Trophoblast cell (in vitro differentiated cells and primary cell): ENCODE measurements at places on chromosomes 12 and 14.

DNA sequence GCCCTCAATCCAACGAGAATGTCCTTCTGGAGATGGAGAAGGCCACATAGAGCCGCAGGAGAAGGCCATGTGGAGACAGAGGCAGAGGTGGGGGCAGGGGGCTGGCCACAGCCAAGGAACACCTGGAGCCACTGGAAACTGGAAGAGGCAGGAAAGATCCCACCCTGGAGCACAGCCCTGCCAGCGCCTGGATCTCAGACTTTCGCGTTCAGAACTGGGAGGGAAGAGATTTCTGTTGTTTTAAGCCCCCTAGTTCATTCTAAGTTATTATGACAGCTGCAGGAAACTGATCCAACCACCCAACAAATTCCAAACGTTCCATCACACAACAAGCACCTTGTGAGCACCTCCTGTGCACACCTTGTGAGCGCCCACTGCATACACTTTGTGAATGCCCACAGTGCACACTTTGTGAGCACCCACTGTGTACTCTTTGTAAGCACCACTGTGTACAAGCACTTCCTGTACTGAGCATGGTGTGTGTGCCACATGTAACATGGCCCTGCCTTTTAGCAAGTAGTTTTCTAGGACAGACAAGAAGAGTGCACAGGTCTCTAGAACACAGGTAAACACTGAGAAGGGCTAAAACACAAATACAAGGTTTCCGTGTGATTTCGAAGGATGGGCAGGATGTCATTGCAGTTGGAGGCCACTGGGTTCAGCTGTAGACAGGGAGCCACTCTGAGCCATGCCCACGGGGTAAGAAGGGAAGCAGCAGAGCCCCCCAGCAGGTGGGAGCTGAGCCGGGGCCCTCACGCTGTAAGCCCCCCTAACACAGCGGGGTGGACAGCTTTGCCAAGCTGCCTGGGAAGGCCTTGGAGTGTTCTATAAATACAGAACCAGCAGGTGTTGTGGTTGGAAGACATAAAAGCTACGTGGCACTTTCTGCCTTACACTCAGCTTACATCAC lies 15.4 kb downstream of the RIMBP2 start:
- DNase-seq: no peak
- H3K4me1 ChIP-seq: peaks cover 11% of the 10 kb centered on the region
- no peaks in the 10 kb centered on the region for H3K36me3 ChIP-seq
- H3K27me3 ChIP-seq: no peaks in the 10 kb centered on the region

DNA sequence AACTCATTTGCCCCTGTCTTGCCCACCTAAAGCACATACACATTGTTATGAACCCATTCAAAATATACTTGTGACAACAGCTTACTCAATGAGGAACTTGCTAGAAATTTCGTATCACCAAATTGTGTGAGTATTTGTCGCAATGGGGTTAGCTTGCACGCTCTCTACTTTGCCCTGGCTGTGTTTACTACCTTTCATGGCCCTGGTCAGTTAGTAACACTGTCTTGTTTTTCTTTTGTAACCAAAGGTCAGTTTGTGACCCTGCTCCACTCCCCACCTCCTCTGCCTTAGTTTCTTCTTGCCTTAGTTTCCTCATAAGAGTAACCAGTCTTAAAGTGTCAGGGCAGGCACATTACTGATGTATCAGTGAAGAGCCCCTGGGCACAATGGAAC lies 205.8 kb upstream of the EEA1 start:
- no peaks in the 10 kb centered on the region for H3K27me3 ChIP-seq
- H3K27ac ChIP-seq: no peak overlapping the region
- H3K4me1 ChIP-seq: peaks cover 5% of the 10 kb centered on the region
- DNase-seq: no peak
- H3K36me3 ChIP-seq: no peaks in the 10 kb centered on the region

GRCh38 chr14:66884149-66884548 lies 305.1 kb upstream of the GARIN2 start:
- H3K36me3 ChIP-seq: no peaks in the 10 kb centered on the region
- no peaks in the 10 kb centered on the region for H3K27me3 ChIP-seq
- H3K4me1 ChIP-seq: no peaks in the 10 kb centered on the region
- no peak for DNase-seq

- H3K27ac ChIP-seq: no peak overlapping the region
- H3K36me3 ChIP-seq: no peaks in the 10 kb centered on the region
- no peak overlapping the region for H3K4me3 ChIP-seq
- peak; percentile 3 for DNase-seq
Observed at GRCh38 chr14:90093942-90094595, 32.3 kb downstream of the KCNK13 start.

DNA sequence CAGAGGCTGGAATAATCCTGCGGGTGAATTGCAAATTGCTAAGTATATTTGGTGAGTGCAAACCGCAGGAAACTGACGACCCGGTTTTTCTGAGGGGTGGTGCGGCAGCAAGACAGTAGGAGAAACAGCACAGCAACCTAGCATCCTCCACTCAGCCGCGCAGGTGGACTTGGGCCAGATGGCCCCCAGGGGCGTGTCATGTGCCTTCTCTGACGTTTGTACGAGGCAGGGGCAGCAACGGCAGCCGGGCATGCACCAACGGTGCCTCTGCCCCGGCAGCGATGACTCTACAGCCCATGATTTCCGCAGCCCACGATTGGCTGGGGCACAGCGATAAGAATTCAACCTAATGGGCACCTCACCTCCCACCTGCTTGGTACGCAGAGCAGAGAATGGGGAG lies 11.1 kb upstream of the CLEC2A start:
- H3K4me1 ChIP-seq: no peaks in the 10 kb centered on the region
- H3K27me3 ChIP-seq: no peaks in the 10 kb centered on the region
- H3K36me3 ChIP-seq: no peaks in the 10 kb centered on the region
- H3K27ac ChIP-seq: no peak overlapping the region

GRCh38 chr14:103555559-103556337 lies 6.7 kb downstream of the BAG5 start:
- no peak for DNase-seq
- peaks cover 15% of the 10 kb centered on the region for H3K36me3 ChIP-seq
- no peaks in the 10 kb centered on the region for H3K4me1 ChIP-seq
- no peak overlapping the region for H3K27ac ChIP-seq
- H3K4me3 ChIP-seq: no peak overlapping the region

DNA sequence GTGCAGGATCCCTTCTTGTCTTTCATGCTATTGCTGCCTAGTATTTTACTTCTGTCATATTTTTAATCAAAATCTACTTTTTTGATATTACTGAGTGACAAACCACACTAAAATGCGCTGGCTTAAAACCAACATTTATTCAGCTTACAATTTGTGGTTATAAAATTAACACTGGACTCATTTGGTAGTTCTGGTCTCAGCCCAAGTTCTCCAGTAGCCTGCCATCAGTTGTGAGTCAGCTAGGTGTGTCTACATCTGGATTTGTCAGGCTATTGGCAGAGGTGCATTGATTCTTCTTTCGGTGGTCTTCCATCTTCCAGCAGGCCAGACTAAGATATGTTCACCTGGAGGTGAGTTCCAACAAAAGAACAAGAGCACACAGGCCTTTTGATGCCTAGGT lies 765.1 kb upstream of the FBXO33 start:
- no peak overlapping the region for H3K27ac ChIP-seq
- H3K27me3 ChIP-seq: no peaks in the 10 kb centered on the region
- no peaks in the 10 kb centered on the region for H3K36me3 ChIP-seq
- no peak overlapping the region for H3K4me3 ChIP-seq
- H3K4me1 ChIP-seq: no peaks in the 10 kb centered on the region

DNA sequence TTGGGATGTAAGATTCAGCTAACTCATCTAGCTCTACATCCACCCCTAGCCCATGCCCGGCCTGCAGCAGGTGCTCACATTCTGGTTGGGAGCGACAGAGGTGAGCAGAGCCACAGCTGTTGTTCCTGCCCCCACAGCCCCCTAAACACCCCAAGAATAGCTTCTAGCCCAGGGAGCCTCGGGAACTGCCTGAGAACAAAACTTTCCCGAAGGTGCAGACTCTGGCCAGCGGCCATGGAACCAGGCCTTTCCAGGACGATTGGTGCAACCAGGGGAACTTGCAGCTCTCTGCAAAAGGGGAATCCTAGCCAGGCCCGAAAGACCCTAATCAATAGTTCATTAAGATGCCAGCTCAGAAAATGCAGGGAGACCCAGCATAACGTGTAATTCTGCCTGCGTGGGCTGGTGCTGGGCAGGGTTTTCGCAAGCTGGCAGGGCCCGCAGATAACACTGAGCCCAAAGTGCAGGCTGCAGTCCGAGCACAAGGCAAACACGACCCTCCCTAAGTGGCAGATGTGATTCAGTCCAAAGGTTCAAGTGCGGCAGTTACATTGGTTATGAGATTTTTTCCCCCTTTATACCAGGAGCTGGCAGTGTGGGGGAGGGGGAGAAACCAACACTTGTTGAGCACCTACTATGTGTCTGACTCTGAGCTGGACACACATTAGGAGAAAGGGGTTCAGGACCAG lies 122.5 kb upstream of the MAP1LC3B2 start:
- no peak for DNase-seq
- H3K4me3 ChIP-seq: no peak overlapping the region
- no peak overlapping the region for H3K27ac ChIP-seq
- H3K4me1 ChIP-seq: peaks cover 15% of the 10 kb centered on the region
- H3K36me3 ChIP-seq: no peaks in the 10 kb centered on the region

- H3K36me3 ChIP-seq: no peaks in the 10 kb centered on the region
- H3K27ac ChIP-seq: no peak overlapping the region
- no peak for DNase-seq
- no peak overlapping the region for H3K4me3 ChIP-seq
Observed at GRCh38 chr12:3869433-3869832, 3.8 kb downstream of the PARP11 start.

DNA sequence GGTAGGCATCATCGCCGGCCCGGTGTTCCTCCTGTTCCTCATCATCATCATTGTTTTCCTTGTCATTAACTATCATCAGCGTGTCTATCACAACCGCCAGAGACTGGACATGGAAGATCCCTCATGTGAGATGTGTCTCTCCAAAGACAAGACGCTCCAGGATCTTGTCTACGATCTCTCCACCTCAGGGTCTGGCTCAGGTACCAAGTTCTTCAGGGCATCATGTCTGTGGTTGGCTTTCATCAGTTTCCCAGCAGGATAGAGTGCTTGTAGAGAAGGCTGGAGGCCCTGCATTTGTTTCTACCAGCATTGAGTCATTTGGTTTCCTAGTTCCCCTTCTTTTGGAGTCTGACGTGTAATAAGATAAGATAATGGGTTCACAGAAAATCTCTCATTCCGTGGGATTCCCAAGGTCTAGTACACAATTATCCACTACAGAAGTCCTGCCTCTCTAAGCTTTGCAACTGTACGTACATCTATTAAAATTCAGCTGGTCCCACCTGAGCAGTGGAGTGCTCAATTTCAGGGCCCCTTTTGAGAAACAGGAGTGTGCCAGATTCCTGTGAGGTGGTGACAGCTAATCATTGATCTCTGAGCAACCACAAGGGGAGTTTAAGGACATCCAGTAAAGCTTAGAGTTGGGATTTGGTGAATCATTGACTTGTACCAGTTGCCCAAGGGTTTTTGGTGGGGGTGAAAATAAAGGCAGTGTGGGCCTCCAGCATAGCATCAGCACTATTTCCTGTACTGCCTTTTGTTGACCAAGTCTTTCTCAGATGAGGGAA lies 25.1 kb downstream of the ACVR1B start:
- H3K36me3 ChIP-seq: peaks cover 13% of the 10 kb centered on the region
- no peaks in the 10 kb centered on the region for H3K27me3 ChIP-seq

DNA sequence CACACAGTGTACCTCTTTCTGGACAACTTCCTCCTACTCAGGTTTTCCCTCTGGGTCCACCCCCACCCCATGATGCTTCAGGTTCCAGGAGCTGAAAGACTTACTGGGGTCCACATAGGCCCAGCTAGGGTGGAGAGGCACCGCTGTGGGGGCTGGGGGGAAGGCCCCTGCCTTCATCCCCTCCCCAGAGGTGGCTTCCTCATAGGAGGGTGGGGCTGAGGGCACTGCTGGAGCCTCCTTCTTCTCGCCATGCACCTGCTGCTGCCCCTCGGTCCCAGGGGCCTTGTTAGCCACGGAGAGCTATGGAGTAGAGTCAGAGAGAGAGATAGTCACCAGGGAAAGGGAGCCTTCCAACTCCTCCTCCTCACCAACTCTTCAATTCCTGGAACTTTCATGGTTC lies 2.7 kb downstream of the FAIM2 start:
- no peaks in the 10 kb centered on the region for H3K36me3 ChIP-seq
- peaks cover 12% of the 10 kb centered on the region for H3K27me3 ChIP-seq
- H3K4me3 ChIP-seq: no peak overlapping the region
- H3K4me1 ChIP-seq: no peaks in the 10 kb centered on the region
- DNase-seq: no peak

- no peak overlapping the region for H3K4me3 ChIP-seq
- H3K36me3 ChIP-seq: no peaks in the 10 kb centered on the region
- H3K27ac ChIP-seq: no peak overlapping the region
Observed at GRCh38 chr14:20757965-20758364, 10.2 kb upstream of the EDDM3B start.

- H3K36me3 ChIP-seq: no peaks in the 10 kb centered on the region
- no peak overlapping the region for H3K27ac ChIP-seq
- DNase-seq: no peak
Observed at GRCh38 chr12:64944966-64945365, 120.5 kb downstream of the TBC1D30 start.

GRCh38 chr12:52990206-52990605 lies 16.1 kb upstream of the EIF4B start:
- H3K27ac ChIP-seq: no peak overlapping the region
- no peaks in the 10 kb centered on the region for H3K36me3 ChIP-seq
- no peak overlapping the region for H3K4me3 ChIP-seq
- H3K27me3 ChIP-seq: no peaks in the 10 kb centered on the region
- DNase-seq: no peak

GRCh38 chr14:97924922-97925613 lies 1127.9 kb downstream of the VRK1 start:
- H3K4me3 ChIP-seq: no peak overlapping the region
- H3K4me1 ChIP-seq: no peaks in the 10 kb centered on the region
- H3K36me3 ChIP-seq: no peaks in the 10 kb centered on the region
- DNase-seq: no peak
- H3K27me3 ChIP-seq: no peaks in the 10 kb centered on the region

DNA sequence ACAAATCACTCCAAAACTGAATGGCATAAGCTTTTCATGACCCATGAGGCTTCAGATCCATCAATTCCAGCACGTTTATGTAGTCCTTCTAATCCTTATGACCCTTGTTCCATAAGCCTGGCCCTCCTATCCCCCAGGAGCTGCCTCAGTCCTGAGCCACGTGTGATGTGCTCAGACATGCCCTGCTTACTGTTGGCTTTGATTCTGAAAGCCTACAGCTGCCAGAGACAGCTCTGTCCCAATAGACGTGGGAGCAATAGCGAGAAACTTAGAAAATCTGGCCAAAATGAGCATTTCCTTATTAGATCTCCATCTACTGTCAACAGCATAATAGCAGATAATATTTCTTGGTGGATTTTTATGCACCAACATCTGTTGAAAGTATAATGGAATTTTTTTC lies 33.2 kb downstream of the DUSP6 start:
- H3K36me3 ChIP-seq: no peaks in the 10 kb centered on the region
- no peak overlapping the region for H3K27ac ChIP-seq
- H3K4me1 ChIP-seq: peaks cover 9% of the 10 kb centered on the region
- no peak for DNase-seq
- H3K27me3 ChIP-seq: no peaks in the 10 kb centered on the region

GRCh38 chr12:123398550-123399254 lies 14.8 kb downstream of the KMT5A start:
- DNase-seq: no peak
- peaks cover 69% of the 10 kb centered on the region for H3K36me3 ChIP-seq
- H3K4me1 ChIP-seq: no peaks in the 10 kb centered on the region
